Heart right ventricle (tissue), 16 donors: ENCODE measurements at places on chromosomes 1 and 21. TPM values are rescaled to one million over a fixed set of nuclear protein-coding genes. Genes with fewer than 3 reads are reported as not detected.

CFH gene
- total RNA-seq: 46.5 TPM

- DNase-seq: no peak
- H3K27me3 ChIP-seq: no peaks in the 10 kb centered on the region
- no peak overlapping the region for H3K27ac ChIP-seq
- H3K4me3 ChIP-seq: no peak overlapping the region
- H3K36me3 ChIP-seq: no peaks in the 10 kb centered on the region
Measured at GRCh38 chr1:175427625-175428024, 235.0 kb upstream of the KIAA0040 start.

GRCh38 chr1:118563981-118564951 is 379.2 kb upstream of the SPAG17 start:
- H3K27ac ChIP-seq: no peak overlapping the region
- H3K4me1 ChIP-seq: no peaks in the 10 kb centered on the region
- H3K4me3 ChIP-seq: no peak overlapping the region

GRCh38 chr21:40013001-40013735 is 145.9 kb downstream of the PCP4 start:
- H3K27ac ChIP-seq: no peak overlapping the region
- no peak overlapping the region for H3K4me3 ChIP-seq
- H3K36me3 ChIP-seq: no peaks in the 10 kb centered on the region
- no peak for DNase-seq

GRCh38 chr1:111778541-111779051 is 22.9 kb downstream of the DDX20 start:
- H3K36me3 ChIP-seq: peaks cover 7% of the 10 kb centered on the region
- no peak overlapping the region for H3K27ac ChIP-seq
- no peaks in the 10 kb centered on the region for H3K27me3 ChIP-seq
